GM20000 (cell line): ENCODE measurements at places on chromosomes 6 and 20.

- no peak for DNase-seq
Measured at GRCh38 chr6:96420294-96420693, 101.3 kb upstream of the UFL1 start.

DNA sequence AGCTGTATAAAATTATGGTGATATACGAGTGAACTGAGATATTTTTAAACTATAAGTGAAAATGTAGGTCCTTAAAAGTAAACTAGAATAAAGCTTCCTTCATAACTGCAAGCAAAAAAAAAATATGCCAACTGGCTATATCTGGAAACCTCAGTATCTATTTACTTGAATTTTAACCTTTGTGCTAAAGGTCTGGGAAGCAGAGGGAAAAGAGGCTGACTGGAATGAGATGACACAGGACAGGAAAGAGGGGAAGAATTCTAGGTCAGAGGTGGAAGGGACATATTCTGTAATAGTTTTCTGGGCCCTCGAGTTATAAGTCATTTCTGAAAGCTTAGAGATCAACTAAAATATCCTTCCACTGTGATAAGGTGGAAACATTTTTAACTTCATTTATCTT, 46.8 kb downstream of the AIG1 start:
- DNase-seq, result no peak

DNA sequence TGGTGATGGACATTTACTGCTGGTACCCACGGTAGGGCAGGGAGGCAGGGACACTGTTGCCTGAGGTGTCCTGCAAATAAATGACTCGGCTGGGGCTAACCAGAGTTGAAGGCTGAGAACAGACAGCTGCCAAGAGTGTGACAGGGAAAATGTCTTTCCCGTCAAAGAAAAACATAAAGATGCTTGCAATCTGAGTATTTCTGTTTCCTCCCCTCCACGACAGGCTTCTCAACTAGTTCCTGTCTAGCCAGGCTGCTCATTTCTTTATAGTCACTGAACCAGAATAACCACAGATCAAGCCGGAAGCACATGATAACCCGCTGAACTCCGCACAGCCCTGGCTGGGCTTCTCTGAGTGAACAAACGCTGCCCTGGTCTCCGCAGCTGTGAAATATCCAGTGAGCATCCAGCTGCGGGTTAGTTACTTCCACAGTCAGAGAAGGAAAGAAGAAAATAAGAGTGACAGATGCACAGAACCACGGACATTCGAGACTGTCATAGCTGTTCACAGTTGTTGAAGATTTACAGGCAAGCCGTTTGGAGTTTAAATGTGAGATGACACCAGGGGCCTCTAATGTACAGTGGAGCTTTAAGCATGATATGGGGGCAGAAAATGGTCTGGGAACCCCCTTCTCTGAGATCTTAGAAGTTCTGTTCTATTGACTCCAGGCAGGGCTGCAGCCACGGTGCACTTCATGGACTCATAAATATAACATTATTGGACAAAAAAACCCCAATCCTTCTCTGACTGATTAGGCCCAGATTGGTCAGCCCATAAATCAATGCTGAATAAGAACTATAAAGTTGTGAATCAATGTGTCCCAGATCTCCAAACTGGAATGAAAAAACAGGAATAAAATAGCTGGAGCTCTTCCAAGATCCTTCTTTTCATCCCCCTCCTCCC, 299.9 kb upstream of the SUPT3H start:
- peak; percentile 71 for DNase-seq

GRCh38 chr20:53176134-53176533, 204.0 kb downstream of the TSHZ2 start:
- DNase-seq, result no peak

GRCh38 chr20:52270696-52271095, 79.1 kb upstream of the ZFP64 start:
- DNase-seq, result no peak

GRCh38 chr6:111276736-111277135, 189.4 kb downstream of the SLC16A10 start:
- DNase-seq, result no peak

DNA sequence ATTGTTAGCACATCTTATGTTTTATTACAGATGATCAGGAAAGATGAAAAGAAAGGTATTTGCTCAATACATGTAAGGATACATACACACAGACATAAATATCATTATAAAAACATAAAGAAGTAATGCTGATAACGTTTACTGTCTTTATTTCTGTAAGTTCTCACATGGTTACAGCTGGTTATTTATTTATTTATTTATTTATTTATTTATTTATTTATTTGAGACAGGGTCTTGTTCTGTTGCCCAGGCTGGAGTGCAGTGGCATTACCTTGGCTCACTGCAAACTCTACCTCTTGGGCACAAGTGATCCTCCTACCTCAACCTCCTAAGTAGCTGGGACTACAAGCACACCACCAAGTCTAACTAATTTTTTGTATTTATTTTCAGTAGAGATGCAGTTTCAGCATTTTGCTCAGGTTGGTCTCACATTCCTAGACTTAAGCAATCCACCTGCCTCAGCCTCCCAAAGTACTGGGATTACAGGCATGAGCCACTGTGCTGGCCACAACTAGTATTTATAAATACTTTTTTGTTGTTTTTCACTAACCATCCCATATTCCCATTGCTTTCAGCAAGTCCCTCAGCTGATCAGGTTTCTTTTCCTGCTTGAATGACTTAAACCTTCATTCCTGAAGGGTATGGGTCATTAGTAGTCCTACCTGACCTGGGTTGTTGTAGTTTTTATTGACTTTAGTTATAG, 35.8 kb downstream of the HLA-B start:
- no peak for DNase-seq

DNA sequence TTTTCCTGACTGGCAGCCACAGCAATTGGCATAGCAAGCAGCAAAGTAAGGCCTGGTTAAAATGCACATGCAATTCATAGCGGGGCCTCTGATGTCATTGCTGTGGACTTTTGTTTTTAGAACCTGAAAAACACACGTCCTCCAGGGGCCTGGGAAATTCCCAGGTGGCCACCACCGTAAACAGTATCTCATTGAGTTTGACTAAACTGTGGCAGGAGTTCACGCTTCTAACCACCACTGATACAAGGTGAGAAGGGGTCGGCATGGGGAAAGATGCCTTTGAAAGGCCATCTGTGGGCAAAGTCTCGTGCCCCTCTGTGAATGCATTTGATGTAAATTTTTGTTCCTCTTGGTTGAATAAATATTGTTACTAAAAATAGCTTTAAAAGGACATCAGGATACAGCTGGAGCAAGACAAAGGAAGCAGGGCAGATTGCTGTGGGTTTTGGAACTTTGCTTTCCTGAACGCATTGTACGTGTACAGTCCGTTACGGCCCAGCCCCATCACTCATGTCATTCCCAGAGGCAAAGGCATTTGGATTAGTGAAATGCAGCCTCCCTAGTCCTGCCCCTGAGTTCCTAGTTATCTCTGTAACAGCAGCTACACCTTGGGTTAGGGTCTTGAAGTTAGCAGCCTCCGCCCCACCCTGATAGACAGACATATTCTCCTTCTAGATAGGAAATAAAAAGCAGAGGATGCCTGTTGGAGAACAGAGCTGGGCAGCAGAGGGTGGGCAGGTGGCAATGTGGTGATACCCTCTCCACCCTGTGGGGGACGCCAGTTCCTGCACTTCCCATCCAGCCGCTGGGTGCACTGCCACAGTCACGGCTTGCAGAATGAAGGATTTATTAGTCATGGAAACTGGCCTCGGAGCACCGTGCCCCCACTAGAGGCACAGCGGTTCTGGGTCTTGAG, 80.3 kb downstream of the ZDHHC14 start:
- DNase-seq, result peak; percentile 74

DNA sequence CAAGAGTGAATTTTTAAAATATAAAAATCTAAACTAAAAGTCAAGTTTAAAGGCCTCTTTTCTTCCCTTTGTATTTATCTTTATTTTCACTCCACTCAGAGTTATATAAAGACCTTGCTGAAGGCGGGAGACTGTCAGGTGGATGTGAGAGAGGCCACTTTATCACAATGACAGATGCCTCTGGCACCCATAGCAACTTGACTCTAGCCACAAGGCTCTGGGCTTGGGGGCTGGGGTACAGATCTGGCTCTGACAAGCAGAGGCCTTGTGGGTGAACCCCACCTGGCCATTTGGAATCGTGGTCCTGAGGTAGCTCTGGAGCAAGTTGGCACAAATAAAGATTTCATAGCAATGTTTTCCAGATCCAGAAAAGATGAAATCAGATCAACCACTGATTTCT, 417.2 kb downstream of the RFPL4B start:
- DNase-seq, result no peak

GRCh38 chr6:20652299-20653084, 118.2 kb downstream of the CDKAL1 start:
- DNase-seq, result no peak

GRCh38 chr6:128365520-128366160, 154.8 kb downstream of the PTPRK start:
- no peak for DNase-seq

DNA sequence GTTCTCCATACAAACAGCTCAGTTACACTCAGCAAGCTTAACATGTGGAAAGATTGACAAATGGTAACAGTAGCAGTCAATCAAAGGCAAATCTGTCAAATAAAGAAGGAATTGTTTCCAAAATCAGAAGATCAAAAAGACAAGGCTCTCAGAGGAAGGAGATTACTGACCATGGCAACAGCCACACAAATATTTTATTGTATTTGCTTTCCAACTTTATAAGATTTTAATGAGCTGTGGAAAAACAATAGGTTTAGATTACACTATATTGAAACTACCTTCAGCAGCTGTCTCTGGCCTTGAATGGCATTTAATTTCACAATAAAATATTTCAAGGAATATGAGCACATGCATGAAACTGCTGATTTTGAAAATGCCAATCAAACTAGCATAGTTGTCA, 1143.9 kb upstream of the GJE1 start:
- DNase-seq, result no peak

GRCh38 chr6:108029226-108029921, 45.2 kb downstream of the OSTM1 start:
- no peak for DNase-seq

DNA sequence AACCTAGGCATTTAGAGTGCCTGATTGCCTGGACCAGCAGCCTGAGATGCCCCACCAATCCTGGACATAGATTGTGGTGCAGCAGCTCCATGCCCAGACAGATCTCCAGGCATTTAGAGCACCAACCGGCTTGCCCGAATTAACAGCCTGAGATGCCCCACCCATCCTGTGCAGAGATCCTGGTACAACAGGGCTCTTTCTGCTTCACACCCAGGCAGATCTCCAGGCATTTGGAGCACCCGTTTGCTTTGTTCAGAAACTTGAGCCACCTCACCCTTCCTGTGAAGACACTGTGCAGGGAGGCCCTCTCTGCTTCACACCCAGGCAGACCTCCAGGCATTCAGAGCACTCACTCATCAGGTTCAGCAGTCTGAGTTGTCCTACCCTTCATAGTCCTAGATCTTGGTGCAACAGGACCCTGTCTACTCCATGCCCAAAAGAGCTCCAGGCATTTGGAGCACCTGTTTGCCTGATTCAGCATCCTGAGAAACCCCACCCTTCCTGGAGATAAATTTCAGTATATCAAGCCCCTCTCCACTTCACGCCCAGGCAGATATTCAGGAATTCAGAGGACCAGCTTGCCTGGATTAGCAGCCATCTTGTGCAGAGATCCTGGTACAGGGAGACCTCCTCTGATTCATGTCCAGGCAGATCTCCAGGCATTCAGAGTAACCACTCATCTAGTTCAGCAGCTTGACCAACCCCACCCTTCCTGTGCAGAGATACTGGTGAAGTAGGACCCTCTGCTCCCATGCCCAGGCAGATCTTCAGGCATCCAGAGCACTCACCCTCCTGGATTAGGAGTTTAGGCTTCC, 189.2 kb upstream of the FERMT1 start:
- DNase-seq, result no peak

GRCh38 chr6:84766118-84766798, 1.9 kb upstream of the TBX18 start:
- no peak for DNase-seq

DNA sequence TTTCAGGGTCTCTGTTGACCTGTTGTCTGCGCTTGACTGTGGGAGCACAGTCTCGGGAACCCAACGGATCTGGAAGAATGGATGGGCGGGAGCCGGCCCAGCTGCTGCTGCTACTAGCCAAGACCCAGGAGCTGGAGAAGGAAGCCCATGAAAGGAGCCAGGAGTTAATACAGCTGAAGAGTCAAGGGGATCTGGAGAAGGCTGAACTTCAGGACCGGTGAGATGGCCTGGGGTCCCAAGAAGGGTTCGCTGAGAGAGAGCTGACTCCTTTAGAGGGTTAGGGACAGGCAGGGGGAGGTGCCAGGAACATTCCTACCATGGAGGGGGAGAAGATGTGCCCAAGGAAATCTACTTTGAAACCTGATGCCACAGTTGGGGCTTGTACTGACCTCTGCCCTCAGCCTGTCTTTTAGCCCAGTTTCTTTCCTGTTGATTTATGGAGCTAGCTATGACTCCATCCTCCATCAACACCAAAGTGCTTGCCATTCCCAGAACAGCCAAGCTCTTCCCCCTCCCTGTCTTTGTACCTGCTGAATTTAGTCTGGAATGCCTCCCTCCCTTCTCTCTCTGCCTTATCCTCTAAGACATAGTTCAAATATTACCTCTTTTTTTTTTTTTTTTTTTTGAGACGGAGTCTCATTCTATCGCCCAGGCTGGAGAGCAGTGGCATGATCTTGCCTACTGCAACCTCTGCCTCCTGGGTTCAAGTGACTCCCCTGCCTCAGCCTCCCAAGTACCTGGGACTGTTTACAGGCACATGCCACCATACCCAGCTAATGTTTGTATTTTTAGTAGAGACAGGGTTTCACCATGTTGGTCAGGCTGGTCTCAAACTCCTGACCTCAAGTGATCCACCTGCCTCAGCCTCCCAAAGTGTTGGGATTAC, 12.2 kb downstream of the CEP250 start:
- DNase-seq, result no peak

- no peak for DNase-seq
Measured at GRCh38 chr20:14067603-14068002, 72.3 kb downstream of the MACROD2 start.

DNA sequence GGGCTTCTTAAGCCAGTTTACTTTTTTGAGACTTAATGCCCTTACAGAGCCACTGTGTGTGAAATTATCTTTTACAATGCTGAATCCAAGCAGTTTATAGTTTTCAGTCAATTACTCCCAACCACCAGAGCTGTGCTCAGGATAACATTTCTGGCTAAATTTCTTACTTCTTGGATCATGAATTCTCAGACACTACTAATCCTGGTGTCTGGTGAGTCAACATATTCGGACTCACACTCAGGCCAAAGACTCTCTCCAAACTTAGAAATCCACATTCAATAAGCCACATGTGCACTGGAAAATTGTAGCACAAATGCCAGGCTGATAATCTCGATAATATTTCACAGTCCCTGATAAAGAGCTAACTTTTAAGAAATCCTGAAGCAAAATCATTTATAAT, 49.0 kb downstream of the PTPRT start:
- DNase-seq, result no peak

- no peak for DNase-seq
Measured at GRCh38 chr6:148760258-148760534, 13.4 kb downstream of the UST start.

- no peak for DNase-seq
Measured at GRCh38 chr6:50716899-50717509, 3.7 kb downstream of the TFAP2D start.

GRCh38 chr6:22001396-22002027, 295.3 kb downstream of the PRL start:
- no peak for DNase-seq
